ENCODE measurements at places on chromosomes 5 and 9.

- no peak for DNase-seq
These were observed at the start of gene LARP1 for GRCh38 chr5:154755361-154756008. TSS of gene LARP1 (plus strand) at chr5:154755377. CDS start at chr5:154755758, 381 bp downstream.

GRCh38 chr9:81384911-81385310 is 304.4 kb downstream of the TLE1 start:
- no peak for DNase-seq

DNA sequence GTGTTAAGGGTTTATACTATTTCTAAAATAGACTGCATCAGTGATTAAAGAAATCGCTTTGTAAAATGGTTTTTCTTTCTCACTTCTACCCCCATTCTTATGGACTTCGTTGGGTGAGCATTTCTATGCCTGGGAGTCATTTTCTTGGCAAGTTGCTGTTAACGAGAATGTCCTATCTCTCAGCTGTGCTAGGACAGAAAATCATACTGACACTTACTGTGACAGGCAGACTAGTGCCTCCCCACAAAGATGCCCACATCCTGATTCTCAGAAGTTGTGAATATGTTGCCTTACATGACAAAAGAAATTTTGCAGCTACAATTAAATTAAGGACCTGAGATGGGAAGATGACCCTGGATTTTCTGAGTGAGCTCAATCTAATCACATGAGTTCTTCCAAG is 65.1 kb upstream of the NMUR2 start:
- no peak for DNase-seq

DNA sequence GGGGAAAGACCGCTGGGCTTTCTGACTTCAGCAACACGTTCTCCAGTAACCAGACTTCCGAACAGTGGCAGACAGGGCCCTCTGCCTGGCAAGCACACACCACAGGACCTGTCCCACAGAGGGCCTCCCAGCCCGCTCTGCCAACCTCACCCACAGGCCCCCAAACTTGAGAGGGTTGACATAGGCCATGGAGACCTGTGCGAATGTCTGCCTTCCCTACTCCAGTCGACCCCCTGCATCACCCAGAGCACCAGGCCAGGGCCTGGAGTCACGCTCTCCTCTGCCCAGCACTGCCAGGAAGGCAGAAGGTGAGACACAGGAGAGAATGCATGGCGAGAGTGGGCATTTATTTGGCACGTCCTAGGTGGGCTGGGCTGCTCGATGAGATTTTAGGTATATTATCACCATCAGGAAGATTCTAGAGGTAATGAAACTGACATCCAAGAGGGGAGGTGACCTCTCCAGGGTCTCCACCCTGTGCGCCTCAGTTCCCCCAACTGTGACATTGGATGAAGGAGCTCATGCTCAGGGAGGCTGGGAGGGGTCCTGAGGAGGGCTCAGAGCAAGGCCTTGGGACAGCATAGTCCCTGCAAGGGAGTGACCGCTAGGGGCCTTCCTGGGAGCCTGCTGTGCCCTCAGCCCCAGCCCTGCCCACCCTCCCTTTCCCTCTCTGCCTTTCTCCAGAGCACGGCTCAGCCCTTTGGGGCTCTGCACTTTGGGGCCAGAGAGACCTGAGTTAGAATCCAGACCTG is 54.9 kb downstream of the DUSP1 start:
- DNase-seq: no peak

GRCh38 chr5:172958331-172959046 is 735 bp upstream of the RPL26L1 start:
- no peak for DNase-seq

DNA sequence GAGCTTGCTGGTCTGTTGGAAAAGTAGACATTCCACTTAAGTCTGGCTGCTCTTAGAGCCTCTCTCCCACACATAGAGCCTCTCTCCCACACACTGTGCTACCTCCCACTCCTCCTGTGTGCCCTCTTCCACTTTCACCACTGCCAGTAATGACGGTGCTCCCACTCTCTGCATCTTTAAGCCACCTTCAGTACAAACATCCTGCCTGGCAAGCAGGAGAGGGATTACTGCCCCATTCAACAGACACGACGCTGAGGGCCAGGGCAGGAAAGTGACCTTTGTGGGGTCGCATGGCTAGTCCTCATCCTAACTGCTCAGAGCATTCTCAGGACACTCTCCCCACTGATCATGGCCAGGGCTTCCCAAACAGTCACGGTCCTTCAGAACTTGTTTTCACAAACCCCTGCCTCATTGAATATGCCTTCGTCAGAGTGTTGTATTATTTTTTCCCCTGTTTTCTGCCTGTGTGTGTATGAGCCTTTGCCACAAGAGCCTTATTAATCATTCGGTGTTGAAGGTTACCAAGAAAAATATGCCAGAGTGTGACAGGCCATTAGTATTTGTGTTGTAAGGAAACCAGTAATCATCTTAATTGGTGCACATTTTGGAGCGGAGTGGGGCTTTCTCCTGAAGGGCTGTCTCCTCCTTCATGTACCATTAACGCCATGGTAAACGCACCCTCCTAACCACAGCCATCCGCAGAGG is 87.1 kb upstream of the SAP30L start:
- DNase-seq: no peak

DNA sequence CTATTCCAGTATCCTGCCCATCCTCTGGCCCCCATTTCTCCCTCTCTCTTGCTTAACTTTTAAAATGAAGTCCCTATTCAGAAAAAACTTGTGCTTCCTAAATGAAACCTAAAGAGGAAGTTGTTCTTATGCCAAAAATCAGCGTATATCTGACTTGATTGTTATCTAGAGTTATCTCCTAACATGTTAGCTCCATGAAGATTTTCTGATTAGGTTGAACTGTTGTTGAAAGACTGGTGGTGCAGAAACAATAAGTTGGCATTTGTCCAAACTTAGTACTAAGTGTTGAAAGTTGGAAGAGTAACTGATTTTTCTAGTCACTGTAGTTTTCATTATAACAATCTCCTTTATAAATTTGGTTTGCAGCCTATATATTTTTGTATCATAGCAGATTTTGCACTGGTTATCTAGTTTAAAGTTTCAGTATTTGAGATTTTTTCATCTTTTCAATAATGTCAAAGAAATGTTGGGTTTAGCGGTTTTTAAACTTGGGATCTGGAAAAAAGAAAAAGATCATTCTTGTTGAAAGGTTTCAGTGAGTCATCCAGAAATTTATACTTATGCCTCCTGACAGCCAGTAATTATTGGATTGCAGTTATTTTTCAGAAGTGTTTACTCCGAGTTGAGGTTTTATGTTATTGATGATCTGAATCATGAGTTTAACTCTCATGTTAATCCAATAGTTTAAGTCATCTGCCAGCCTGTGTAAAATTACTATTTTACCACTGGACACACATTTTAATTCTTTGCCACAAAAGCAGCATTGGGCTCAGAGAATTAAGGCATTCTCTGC is 60.6 kb downstream of the PAM start:
- DNase-seq: no peak
